AG09319 (cell line): ENCODE measurements at places on chromosomes 2 and 18.

DNA sequence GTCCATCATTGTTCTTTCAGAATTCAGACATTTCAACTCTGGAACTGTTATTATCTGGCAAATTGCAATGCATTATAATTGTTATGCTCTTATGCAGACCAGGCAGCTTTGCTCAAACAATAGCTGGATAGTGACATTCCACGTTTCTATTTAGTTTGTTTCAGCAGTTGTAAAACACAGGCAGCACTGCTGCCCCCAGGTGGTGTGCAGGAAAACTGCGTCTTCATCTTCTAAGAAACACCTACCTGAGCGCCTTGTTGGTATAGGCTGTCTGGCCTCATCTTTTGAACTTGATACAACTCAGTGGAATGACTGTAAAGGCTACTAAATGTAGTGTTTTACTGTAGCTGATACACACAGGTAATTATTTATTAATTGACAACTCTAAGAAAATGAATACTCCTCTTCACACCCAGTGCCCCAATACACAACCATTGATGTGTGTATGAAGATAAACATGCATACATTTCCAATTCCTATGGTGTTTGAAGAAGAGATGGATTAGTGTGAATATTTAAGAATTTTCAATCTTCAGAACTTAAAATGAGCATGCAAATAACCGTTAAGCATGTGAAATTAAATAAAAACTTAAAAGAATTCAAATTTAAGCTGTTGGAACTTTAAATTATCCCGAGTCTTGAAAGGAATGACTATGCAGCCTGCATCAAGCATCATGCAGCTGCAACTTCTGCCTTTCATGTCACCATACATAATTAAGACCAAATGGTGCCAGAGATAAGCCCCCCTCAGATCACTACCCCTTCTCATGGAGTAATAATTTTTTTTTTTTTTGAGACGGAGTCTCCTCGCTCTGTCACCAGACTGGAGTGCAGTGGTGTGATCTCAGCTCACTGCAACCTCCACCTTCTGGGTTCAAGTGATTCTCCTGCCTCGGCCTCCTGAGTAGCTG, 85.6 kb downstream of the CD8B2 start:
- DNase-seq: no peak

DNA sequence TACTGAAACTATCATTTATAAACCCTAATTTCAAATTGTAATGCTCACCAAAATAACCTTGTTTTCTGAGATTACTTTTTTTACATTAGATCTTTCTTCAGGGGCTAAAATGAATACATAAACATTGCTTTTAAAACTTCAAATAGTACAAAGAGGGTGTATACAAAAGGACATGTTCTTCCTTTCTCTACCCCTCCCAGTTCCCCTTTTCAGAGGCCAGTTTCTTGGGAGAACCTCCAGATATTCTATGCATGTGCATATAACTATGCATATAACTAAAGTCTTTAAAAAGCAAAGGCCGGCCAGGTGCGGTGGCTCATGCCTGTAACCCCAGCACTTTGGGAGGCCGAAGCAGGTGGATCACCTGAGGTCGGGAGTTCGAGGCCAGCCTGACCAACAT, 10.6 kb upstream of the FAM117B start:
- no peak for DNase-seq

DNA sequence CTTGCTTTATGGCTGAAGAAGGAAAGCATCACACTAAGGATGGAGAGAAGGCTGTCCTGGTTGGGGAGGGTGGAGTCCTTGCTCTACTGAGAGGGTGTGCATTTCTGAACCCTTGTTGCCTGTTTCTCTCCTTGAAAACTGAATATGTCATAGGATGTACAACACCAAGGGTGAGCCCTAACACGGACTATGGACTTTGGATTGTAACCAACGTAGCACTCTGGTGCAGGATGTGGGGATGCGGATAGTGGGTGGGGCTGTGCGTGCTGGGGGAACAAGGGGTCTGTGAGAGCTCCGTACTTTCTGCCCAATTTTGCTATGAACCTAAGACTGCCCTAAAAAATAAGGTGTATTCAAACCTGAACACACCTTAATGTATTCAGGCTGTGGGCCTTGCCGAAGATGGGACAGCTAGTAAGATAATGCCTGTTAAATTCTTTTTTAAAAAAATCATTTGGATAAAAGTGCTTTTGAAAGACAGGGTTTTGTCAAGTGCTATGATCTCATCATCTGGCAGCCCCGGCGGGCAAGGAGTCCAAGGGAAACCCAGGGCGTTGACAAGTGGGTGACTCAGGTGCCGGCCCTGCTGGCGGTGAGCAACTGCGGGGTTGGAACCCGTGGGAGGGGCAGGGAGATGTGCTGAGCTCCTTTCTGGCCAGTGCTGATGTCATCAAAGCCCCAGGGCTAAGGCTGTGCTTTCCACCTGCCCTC, 54.0 kb downstream of the GATA6 start:
- peak; percentile 20 for DNase-seq

GRCh38 chr18:3692113-3692621, 242.2 kb downstream of the TGIF1 start:
- DNase-seq: no peak

- no peak for DNase-seq
Measured at GRCh38 chr2:163066085-163066484, 227.5 kb upstream of the KCNH7 start.

GRCh38 chr2:3754280-3754679, 50.9 kb downstream of the DCDC2C start:
- DNase-seq: no peak

DNA sequence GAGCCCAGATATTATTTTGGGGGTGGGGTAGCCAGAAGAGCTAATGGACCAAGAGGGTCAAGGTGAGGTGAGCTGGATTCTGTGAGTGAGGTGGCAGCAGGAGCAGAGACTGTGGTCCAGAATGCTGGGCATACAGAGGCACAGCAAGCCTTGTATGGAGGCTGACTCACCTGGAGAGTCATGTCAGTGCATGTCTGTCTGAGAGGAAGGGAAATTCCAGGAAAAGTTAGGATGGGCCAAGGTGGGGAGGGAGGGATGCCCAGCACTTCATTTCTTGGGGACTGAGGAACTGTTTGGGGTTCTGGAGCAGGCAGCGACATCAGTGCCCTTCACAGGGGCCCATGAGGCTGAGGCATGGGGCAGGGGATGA, 21.1 kb downstream of the PER2 start:
- no peak for DNase-seq

- DNase-seq: no peak
Measured at GRCh38 chr2:154603682-154604081, 94.8 kb upstream of the KCNJ3 start.

DNA sequence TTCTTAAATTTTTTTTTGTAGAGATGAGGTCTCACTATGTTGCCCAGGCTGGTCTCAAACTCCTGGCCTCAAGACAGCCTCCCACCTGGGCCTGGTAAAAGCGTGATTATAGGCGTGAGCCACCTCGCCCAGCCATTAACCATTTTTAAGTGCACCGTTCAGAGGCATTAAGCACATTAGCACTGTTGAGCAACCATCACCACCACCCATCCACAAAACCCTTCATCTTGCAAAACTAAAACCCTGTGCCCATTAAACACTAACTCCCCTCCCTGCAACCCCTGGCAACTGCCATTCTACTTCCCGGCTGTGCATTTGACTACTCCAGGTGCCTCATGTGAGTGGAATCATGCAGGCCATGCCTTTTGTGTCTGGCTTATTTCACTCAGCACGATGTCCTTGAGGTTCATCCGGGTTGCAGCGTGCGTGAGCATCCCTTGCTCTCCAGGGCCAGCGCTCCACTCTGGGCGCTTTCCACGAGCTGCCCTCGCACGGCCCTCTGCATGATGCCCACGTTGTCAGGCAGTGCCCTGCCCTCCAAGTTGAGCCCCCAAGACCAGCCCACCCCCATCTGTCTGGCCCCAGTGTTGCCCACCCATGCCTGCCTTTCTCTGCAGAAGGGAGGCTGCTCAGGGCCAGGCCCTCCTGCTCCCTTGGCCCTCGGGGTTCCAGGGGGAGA, 63.0 kb upstream of the GLI2 start:
- no peak for DNase-seq

DNA sequence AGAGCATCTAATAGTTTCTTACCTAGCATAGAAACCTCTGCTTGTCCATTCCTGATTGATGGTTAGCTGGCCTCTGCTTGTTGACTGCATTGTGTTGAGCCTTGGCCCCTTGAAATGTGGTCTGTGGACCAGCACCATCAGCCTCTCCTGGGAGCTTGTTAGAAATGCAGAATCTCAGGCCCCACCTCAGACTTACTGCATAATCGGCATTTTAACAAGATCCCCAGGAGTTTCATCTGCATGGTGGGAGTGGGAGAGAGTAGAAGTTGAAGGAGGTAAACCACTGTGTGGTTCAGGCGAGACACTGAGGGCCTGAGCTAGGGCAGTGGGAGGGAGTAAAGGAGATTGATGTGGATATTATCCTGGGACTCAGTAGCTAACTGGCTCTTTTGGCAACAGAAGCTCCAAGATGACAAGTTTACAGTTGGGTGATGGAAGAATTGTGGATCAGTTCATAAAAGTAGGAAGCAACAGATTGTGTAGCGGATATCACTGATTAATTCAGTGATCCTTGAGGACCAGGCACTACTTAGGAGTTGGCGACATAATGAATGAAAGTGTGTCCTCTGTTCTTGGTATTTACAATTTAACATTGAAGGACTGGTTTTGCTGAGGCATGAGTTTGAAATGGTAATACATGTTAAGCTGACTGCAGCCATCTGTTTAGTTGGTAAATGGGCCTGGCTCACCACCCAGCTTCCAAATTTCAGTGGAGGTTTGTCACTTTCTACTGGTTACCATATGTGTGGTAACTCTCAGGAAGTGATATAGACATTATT, 20.9 kb downstream of the PHLPP1 start:
- DNase-seq: no peak

- DNase-seq: no peak
Measured at GRCh38 chr2:19802086-19802841, 99.5 kb downstream of the TTC32 start.

DNA sequence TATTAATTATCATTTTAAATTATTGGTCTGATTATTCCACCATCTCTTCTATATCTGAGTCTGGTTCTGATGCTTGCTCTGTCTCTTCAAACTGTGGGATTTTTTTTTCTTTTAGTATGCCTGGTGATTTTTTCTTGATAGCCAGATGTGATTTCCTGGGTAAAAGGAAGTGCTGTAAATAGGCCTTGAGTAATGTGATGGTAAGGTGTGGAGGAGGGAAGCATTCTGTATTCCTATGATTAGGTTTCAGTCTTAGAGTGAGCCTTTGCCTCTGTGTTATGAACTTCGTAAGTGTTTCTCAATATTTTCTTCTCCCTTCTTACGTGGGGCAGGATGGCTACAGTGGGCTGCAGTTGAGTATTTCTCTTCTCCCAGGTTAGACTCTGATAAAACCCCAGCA, 103.0 kb downstream of the EHBP1 start:
- DNase-seq: no peak

- no peak for DNase-seq
Measured at GRCh38 chr2:118349365-118349764, 261.1 kb downstream of the INSIG2 start.

- no peak for DNase-seq
Measured at GRCh38 chr2:238202326-238203093, 985 bp downstream of the ILKAP start.

DNA sequence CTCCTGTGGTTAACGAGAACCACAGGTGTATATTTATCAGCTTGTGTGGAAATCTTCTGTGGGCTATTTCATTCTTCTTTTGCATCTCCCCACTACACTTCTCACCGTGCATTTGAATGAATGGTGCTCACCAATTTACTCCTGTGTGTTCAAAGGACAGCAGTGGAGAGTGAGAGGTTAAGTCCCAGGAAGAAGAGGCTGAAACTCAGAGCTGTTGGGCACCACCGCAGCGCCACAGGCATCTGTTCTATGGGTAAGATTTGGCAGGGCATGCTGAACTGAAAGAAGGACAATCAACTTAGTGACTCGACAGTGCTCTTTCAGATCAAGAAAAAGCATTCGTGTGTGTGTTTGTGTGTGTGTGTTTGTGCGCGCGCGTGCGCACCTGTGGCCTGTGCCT, 297.9 kb upstream of the SIX2 start:
- no peak for DNase-seq

DNA sequence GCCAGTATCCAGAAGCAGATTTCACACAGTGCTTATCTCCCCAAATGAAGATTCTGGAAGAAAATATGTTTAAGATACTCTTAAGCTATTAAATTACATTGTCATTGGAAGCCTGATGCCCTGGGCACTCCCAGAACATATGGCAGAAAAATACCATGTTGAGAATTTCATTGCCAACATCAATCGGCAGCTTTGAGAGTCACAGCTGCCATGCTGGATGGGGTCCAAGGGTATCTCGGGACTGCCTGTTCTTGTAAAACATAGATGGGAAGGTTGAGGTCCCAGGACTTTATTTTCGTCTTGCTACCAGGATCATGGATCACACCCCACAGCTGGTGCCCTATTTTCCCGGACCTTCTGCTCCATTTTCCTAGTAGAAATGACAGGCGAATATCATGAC, 632.5 kb downstream of the SUCLG1 start:
- DNase-seq: no peak

- no peak for DNase-seq
Measured at GRCh38 chr2:1234731-1235308, 178.4 kb upstream of the TPO start.

DNA sequence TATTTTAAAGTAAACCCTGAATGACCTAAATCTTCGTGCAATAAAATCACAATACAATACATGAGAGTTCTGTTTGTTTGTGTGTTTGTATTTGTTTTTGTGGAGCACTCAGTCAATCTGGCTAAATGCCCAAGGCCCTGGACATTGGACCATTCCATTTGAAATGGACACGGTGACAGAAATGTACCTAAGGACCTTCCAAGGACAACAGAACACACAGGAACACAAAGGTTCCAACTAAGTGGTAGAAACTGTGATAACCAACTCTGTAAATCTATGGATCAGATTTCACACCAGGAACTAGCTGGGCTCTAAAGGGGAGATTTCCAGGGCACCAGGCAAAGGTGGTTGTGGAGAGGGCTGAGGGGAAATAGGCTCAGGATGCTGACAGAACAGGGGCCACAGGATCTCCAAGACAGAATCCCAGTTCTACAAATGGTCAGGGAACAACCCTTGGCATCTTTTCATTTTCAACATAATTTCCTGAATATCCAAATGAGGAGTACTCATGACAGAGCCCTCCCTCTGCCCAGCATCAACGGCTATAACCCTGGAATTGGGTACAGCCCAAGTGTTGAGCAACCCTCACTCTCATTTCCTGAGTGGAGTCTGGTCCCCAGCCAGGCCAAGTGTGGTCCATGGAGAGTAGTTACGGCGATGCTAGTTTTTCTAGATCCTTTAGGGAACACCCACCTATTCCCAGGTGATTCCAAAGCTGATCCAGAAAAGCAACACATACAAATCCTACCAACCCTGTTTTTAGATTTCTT, 78.4 kb downstream of the NCKAP5 start:
- DNase-seq: no peak

- peak; percentile 31 for DNase-seq
Measured at GRCh38 chr2:163465440-163465839, 270.4 kb downstream of the FIGN start.

- DNase-seq: no peak
Measured at GRCh38 chr2:168541858-168542257, 85.8 kb downstream of the CERS6 start.

- DNase-seq: no peak
Measured at GRCh38 chr18:45444040-45444439, 171.2 kb upstream of the SLC14A2 start.
